Thymus (tissue), 14 donors: ENCODE measurements at places on chromosomes 2 and 18.

GRCh38 chr18:24791751-24792545 lies 331.5 kb downstream of the HRH4 start:
- peak; percentile 32 for DNase-seq

- no peak for DNase-seq
Measured at GRCh38 chr2:213086050-213086449, 65.4 kb downstream of the IKZF2 start.

GRCh38 chr18:49394191-49394590 lies 66.3 kb downstream of the DYM start:
- no peak for DNase-seq

DNA sequence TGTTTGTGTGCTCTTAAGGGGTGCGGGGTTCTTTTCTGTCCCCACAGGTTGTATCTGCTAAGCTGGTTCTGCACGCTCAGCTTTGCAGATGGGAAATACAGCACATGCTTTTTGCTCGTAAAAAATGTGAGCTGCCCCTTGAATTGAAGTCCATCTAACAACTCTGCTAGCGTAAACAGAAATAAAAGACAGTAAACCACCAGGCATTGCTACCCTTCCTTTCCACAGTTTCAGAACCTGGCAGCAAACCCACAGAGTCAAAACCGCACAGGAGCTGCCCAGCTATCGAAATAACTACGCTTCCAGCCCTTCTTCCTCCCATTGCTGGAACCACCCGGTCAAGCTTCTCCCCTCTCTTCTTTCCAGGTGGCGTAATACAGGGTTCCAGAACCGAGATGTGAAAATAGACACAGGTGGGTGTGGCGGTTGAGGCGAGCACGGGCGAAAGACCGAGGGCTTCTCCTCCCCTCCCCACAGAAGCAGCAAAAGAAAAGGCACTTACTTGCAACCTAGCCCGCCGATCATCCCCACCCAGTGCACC lies 479 bp downstream of the SCN9A start:
- DNase-seq = no peak

- DNase-seq = no peak
Measured at GRCh38 chr2:112032689-112033465, 22.2 kb upstream of the TMEM87B start.

DNA sequence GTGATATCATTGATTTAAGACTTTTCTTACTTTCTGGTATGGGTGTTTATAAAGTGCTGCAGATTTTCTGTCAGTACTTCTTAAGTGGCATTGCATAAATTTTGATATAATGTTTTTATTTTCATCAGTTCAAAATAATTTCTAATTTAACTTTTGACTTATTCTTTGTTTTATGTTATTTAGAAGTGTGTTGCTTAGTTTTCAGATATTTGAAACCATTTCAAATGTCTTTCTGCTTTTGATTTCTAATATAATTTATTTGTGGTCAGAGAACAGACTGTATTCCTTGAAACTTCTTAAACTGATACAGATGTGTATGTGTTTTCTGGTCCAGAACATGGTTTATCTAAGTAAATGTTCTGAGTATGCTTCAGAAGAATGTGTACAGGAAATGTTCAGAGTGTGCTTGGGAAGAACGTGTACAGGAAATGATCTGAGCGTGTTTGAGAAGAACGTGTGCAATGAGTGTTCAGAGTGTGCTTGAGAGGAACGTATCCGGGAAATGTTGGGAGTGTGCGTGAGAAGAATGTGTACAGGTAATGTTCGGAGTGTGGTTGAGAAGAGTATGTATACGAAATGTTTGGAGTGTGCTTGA lies 265.7 kb upstream of the HS6ST1 start:
- no peak for DNase-seq

- no peak for DNase-seq
Measured at GRCh38 chr2:207584952-207585351, 40.2 kb downstream of the METTL21A start.

DNA sequence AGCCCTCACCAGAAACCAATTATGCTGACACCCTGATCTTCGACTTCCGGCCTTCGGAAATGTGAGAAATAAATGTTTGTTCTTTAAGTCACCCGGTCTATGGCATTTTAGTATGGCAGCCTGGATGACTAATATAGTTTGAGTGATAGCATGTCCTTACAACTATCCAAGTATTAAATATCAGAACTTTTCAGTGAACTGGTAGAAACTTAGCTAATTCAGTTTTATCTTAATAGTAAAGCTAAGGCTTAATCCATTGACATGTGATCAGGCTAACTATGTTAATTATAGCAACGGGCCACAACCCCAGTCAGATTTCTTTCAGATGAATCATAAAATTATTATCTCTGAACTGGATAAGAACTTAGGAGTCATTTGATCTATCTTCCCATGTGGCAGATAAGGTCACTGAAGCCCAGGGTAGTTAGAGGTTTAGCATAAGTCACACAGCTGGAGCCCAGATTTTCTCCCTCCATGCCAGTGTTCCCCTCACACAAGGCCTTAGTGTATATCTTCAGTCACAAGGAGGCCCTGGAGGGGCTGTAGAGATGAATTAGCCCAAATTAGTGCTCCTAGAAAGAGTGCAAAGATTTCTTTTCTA lies 40.7 kb upstream of the UPP2 start:
- no peak for DNase-seq

- no peak for DNase-seq
Measured at GRCh38 chr2:98015671-98016070, 19.9 kb upstream of the TMEM131 start.

DNA sequence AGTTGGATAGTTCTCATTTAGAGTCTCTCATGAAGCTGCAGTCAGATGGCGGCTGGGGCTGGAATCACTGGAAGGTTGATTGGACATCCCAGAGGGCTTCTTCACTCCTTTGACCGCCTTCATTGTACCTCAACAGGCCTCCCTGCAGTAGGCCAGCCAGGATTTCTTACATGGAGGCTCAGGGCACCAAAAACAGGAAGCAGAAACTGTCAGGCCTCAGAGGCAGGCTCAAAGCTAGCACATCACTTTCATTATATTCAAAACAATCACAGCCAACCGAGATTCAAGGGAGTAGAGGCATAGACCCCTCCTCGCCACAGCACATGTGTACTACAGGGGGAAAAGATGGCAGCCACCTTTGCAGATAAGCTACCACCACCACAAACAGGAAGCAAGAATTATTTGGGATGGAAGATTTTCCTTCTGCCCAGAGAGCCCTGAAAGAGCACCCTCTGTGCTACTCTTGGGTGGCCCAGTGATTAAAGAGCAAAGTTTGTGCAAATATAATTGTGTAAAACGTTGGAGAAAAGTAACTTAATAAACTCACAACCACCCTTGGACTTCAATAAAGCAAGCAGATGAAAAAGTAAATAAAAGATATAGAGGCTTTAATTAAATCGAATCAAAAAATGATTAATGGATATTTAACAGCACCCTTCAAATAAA lies 155.3 kb downstream of the GFPT1 start:
- no peak for DNase-seq

DNA sequence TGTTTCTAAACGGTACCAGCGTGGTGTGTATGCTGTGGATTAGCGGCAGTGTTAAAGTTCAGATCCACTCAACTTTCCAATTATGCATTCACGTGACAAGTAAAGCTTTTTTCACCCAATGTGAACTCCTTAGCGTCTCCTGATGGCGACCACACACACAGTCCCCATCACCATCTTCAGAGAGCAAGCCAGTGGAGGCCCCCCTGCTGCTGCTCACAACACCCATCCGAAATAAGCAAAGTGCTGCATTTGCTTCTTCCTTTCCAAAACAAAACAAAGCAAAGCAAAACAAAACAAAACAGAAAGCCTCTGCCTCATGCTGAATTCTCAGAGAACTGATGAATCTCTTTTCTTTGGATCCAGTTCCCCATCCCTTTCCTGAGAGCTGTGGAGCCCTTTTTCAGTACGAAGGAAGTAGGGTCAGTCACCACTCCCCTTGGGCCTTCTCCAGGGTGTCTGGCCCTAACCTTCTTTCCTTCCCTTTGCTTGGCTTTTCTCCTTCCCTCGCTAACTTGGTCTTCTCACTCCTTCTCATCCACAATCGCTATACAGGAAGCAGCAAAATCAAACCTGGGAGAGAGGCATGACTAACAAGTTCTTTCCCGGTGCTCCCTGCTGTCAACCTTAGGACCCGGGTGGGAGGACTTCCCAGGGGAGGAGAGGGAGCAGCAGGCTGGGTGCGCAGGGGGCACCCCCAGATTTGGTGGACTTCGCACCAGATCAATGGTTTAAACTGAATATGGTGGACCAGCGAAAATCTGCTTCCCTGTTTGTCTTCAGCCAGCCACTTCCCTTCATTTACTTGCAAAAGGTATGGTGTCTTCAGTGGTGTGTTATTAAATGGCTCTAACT lies 56.0 kb downstream of the NRP2 start:
- DNase-seq = no peak

GRCh38 chr18:8045884-8046281 lies 478.8 kb downstream of the PTPRM start:
- DNase-seq = no peak

DNA sequence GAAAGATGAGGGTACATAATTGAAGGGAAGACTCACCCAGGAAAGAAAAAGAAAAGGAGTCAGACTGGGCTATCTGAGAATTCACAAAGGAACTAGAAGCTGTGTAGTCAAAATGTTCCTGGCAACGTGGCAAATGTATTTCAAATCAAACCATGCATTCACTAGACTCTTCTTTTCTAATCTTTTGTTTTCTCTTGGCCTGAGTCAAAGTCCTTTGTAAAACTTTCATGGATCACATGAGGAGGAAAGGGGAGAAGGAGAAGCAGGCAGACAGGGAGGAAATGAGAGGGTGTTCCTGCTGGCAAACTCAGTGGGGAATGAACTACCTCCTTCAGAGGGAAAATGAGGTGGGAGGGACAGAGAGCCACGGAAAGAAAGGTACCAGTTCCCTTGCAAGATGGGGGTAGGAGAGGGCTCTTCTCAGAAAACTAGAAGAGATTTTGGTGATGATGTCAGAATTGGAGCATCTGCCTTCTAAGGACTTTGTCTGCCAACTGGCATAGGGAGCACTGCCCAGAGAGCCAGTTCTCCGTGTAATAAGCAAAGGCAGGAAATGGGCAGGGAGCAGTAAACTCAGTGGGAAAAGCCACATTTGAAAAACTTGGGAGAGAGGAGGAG lies 51.4 kb downstream of the SLC8A1 start:
- DNase-seq = no peak

- DNase-seq = no peak
Measured at GRCh38 chr2:56898986-56899385, 715.2 kb downstream of the CCDC85A start.

DNA sequence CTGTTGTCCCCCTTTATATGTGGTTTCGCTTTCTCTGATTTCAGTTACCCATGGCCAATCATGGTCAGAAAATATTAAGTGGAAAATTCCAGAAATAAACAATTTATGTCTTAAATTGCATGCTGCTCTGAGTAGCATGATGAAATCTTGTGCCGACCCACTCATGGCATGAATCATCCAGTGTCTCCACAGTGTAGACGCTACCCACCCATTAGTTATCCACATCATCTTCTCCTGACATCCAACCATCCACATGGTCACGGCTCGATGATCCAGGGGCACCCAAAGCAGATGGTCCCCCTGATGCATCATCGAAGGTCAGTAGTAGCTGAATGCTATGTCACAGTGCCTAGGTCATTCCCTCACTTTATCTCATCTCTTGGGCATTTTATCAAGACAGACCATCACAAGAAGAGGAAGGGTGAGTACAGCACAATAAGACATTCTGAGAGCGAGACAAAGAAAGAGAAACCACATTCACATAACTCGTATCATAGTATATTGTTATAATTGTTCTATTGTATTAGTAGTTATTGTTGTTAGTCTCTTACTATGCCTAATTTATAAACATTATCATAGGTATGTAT lies 44.1 kb upstream of the ACKR3 start:
- DNase-seq = no peak

GRCh38 chr2:17076533-17076932 lies 410.9 kb upstream of the CYRIA start:
- no peak for DNase-seq

DNA sequence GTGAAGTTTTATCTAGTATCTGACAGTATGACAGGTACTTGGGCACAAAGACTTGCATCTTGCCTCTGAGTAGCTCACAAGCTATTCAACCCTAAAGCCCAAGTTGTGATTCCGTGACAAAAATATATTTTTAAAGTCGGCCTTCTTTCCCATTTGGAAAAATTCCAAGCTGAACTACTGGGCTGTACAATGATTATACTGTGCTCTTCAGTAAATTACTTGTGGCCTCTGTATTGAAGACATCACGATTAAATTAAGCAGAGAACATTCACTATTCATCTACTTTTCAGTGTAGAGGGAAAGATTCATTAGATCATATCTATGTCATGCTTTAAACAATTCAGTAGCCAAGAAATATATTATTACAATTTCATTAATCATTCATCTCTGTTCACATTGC lies 282.2 kb downstream of the CDH2 start:
- DNase-seq = no peak

DNA sequence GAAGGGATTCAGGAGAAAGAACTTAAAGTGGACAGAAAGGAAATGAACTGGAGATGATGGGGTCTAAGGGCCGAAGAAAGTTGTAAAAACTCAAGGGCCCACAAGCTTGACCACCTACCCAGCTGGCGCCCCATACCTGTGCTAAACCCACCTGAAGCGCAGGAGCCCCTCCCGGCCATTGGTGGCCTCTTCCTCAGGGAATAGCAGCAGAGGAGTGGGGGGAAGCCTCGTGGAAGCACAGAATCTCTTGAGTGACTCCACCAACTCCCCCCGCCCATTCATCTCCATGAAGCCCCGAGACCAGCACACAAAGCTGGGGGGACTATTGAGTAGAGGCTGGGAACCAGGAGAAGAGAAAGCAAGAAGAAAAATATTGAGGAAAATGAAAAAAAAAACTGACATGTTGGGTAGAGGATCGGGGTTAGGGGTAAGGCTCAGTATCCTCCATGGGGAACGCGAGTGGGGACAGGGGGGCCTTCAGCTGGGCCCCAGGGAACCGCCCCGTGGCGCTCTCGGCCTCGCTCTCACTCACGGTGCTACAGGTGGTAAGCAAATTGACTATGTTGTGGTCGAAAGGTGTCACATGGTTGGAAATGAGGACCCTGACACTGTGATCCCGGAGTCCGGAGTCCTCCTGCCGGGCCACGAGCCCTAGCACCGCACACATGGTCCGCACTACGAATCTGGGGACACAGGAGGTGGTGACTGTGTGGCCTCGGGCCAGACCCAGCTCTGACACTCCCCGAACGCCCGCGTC lies 728 bp downstream of the AUP1 start:
- no peak for DNase-seq

DNA sequence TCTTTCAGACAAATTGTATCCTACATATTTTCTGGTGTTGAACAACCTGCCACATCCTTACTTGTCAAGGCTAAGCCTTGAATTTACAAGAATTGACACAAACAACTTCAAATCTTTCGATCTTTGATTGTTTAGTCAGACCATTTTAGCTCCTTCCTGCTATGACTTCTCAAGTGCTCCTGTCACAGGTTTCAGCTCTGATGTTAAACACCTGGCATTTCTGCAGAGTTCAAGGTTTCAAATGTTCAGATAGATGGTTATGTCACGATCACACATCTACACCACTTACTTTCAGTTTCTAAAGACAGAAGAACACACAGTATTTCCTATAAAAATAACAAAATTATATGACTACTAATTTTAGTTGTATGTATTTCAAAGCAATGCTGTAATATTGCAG lies 84.0 kb downstream of the RND3 start:
- DNase-seq = no peak
